ENCODE measurements at places on chromosomes 1 and 21.

GRCh38 chr1:191993549-191993948 lies 164.7 kb upstream of the RGS18 start:
- DNase-seq, result no peak

DNA sequence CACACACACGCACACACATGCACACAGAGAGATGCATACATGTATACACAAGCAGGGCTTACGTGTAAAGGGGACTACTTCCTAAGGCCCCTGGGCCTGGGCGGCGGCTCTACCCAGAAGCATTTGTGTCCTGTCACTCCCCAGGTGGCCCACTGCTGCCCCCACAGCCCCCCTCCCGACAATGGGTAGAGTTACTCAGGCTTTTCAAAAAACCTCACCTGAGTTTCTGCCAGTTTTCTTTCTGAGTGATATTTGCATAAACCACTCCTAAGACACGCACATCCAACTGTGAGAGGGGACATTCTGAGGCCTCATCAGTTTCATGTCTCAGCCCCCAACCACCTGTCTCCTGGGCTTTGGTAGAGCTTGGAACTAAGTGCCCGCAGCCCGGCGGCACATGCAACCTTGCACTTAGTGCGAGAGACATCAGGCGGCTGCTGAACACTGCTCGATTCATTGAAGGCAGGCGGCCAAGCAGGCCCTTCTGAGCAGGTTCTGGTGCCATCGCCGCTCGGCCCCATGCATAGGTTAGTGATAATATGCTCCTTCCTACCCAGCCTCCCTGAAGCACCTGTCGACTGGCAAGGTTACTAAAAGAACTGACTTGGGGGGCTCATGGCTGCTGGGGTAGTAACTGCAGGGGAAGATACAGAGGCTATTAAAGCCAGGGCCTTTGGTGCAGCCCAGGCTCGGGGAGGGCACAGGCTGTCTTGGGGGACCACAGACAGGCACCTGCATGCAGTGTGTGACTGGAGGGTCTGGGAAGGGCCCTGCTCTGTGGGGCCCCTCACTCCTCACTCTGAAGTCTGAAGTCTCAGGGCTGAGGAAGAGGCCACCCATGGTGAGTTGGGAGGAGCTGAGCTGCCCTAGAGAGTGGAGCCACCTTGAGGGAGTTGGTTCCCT lies 364.2 kb upstream of the VAMP3 start:
- no peak for DNase-seq

DNA sequence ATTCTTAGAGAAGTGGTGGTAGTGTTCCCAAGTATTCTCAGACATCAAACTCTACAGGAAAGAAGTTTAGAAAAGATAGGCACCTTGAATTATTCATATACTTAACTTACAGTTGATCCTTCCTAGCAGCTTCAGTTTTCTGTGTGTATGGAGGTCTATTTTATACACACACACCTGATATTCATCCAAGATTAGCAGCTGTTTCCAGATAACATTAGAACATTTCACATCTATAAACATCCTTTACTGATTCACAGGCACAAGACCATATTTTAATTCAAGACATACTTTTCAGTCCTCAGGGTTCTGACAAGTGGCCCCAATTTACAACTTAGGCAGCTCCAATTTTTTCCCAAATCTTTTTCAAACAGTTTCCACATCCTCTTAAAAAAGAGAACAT lies 287.8 kb upstream of the USP25 start:
- DNase-seq, result no peak

- DNase-seq, result no peak
Measured at GRCh38 chr1:241275981-241276380, 81.0 kb downstream of the RGS7 start.

GRCh38 chr1:11622398-11622797 lies 31.8 kb downstream of the FBXO2 start:
- no peak for DNase-seq
